ENCODE measurements at places on chromosomes 7 and 10.

GRCh38 chr10:116877391-116877790, 28.1 kb downstream of the ENO4 start:
- DNase-seq, result no peak

- peak; percentile 50 for DNase-seq
Measured at GRCh38 chr7:29019387-29019786, 61.3 kb upstream of the TRIL start.

- no peak for DNase-seq
Measured at GRCh38 chr7:27156508-27156898, at the start of gene HOXA7. Gene HOXA7, minus strand, starts transcription at chr7:27156675. Its CDS starts 130 bp downstream, at chr7:27156545.

DNA sequence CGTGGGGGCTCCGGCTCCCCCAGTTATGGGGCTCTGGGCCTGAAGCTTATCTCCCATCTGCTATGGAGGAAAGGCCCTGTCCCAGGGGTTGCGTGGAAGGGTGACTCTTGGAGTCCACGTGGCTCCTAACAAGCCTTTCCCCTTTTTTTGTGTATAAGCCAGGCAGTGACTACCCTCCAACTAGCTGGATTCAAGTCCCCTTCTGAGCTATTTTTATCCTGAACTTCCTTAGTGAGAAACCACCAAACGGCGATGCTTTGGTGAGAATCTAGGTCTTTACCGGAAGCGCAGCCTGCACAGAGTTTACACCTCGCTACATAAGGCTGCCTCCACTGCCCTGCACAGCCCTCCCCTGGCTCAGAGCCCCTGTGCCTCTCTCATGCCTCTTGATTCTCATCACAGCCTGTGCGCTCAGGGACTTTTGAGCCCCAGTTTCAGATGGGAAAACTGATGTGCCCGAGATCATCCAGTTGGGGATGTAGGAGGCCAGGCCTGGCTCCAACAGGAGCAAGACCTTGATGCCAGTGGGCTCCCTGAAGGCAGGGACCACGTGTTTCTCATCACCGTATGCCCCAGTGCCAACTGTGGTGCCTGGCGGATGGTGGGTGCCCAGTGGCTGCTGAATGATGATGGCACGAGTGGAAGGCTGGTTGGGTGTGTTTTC, 102.3 kb upstream of the PPIF start:
- no peak for DNase-seq

GRCh38 chr7:104045183-104045582, 55.7 kb upstream of the RELN start:
- no peak for DNase-seq

DNA sequence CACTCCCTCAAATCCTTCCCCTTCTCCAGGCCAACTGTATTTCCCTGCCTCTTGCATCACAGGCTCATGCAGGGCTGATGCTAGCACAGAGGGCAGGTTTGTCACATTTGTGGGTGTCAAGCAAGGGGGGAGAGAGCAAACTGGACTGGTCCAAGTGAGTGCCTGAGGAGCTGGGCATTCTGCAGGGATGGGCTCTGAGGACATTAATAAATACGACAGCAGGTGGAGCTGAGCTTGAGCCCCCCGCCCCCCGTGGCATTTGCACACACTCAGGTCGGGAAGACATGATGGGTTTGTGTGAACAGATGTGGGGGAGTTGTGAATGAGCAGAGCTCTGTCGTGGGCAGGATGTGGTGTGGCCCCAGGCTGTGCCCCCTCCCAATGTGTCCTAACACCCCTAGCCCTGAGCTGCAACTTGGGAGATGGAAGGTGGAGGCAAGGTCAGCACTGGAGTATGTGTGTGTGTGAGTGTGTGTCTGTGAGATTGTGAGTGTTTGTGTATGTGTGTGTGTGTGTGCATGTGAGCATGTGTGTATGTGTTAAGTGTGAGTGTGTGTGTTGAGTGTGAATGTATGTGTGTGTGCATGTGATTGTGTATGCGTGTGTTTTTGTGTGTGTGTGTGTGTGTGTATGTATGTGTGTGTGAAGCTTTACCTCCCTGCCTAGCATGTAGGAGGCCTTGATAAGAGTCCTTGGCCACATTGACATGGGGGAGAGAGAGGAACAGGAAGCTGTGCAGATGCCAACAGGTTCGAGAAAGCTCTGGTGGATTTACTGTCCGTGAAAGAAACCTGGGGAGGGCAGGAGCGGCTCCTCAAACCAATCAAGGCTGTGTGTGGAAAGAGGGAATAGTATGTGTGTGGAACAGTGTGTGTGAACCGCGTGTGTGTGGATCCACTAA, 9.1 kb downstream of the RASSF4 start:
- DNase-seq, result no peak

DNA sequence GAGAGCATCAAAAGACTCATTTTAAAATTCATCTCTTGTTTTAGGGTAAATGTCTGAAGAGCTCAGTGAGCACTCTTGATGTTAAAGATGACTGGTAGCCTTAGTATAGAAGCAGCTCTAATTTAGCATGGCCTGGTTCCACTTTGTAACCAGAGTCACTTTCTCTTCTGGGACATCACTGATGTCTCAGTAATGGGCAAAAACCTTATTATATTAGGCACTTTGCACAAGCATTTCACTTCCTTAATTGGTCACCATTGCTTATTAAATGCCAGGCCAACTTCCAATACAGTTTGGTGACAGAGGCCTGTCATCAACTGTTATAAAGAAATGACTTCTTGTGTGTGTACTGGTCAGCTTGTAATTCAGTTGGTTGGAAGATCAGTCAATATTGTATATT, 53.0 kb downstream of the STEAP1B start:
- DNase-seq, result no peak

DNA sequence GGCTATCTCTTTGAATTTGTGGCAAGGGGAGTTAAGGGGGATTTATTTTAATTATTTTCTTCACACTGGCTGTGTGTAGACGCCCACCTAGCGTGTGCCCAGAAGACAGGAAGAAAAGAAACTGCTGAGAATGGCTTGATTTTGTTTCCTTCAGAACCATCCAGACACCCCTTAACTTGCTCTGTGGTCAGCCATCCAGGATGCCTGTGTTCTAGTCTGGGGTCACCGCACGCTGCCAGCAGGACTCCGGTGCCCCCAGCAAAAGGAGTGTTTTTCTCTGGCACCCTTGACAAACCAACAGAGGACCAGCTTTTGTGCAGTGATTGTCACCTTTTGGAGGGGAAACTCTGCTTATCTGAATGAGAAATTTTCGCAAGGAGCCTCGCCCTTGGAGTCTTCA, 5.3 kb downstream of the DDC start:
- no peak for DNase-seq

- DNase-seq, result no peak
Measured at GRCh38 chr7:151483711-151483983, 36.0 kb downstream of the RHEB start.

DNA sequence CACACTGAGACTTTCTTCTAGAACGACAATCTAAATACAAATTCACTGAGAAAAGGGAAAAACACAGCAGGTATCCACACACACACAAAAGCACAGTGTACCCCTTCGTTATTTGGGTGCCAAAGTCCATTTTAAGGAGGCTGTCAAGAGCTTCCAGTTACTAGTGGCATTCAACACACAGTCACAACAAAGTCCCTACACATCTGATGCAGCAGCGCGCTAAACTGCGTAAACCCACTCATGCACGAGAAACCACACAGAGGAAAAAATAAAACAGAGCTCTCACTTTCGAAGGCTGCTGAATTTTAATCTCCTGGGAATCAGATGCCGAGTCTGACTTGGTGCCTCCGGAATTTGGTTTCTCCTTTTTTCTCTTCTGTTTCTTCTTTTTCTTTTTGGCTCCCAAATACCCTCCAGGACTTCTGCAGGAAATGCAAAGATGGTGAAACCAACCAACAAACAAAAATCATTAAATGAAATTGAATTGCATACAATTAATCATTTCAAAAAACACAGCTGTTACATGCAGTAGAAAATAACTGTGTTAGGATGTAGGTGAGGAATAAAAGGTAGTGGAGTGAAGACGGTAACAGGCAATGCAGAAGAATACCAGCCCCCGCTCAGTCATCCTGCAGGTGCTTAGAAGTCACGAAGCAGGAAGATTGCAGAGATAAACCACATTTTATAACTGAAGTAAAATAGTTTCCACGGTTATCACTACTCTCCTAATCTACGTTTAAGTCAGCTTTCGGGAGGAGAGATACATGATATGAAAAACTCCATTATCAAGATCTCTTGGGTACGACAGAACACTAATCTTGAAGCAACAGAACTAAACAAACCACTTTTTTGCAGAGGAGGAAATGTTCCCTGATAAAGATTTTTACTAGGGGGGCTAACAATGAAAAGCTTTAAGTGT, 27.1 kb downstream of the NMT2 start:
- no peak for DNase-seq

DNA sequence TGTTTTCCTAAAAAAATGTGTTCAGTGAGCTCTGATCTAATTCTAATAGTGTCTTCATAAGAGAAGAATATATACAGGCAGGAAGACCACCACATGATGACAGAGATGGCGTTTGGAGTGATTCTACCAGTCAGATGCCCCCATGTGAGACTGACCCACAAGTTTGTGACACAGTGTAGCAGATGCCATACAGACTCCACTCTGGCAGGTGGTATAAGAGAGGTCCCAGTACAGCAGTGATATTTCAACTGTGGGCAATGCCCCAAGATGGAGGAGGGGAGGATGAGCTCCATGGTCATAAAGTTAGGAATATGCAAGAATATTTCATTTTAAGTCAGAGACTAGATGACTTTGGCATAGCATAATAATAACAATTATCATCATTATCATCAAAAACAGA, 1022.6 kb downstream of the KCNMA1 start:
- DNase-seq, result no peak

GRCh38 chr10:127280446-127280845, 84.1 kb upstream of the INSYN2A start:
- DNase-seq, result no peak

GRCh38 chr10:88186335-88186734, 322.9 kb downstream of the PTEN start:
- DNase-seq, result no peak

DNA sequence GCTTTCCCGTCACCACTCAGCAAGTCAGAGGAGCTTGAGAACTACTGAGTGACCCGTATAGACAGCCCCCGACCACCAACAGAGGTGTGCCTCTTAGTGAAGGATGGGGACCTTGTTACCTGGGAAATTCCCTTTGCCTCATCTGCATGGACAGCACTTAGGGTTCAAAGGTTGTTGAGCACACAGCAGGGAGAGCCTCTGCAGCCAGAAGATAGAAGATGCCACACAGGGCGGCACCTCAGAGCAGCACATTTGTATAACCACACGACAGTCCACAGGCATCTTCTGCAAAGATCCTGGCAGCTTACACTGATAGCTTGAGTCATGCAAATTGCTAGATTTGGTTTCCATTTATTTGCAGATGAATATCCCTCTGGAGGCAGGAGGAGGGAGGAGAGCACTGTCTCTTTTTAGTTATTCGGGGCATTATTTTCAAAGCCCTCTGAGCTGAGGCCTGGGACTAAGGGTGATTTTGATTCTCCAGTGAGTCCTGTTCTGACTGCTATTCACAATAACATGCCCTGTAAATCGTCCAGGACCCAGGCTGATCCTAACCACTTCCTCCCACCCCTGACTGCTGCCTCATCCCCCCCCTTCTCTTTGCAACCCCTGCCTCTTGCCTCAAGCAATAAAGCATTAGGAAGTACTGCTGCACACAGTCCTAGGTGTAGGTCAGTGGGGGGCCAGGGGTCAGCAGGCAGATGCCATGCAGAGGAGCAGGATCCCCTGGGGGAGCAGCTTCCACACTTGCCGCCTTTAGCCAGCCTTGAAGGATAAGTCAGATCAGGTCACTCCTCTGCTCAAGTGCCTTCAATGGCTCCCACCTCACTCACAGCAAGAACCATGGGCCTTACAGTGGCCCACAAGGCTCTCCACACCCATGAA, 24.6 kb upstream of the INMT start:
- no peak for DNase-seq

DNA sequence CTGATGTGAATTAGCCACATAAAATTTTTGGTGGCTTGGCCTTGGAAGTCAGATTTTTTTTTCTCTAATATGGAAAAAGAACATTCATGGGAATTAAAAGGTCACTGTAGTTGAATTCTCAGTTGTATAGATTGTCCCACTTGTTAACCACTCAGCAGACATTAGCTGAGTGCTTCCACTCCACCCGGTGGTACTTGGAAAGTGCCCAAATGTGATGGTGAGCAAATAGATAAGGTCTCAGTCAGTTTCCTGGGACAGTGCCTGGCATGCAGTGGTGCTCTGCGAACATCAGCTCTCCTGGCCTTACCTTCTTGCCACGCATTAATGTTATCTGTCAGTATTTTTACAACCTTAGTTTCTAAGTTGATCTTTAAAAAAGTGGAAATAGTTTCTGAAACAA, 1.4 kb downstream of the ATP5F1C start:
- no peak for DNase-seq

DNA sequence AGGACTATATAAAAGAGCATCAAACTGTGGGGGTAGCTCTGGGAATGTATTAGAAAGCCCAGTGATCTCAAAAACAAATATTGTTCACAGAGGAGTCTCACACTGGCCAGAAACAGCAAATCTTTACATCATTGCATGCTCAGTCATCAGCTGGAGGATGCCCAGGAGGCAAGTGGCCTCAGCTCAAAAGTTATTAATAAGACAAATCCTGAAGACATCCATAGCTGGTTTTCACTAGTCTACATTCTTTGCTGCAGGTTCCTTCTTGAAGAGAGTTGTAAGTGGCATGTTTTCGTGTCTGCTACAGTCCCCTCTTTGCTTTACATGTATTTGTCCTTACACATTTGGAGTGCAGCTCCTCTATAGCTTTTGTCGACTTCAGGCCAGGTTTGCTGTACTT, 8.6 kb upstream of the CCDC7 start:
- DNase-seq, result no peak

- peak; percentile 78 for DNase-seq
Measured at GRCh38 chr7:148084138-148084537, 506.4 kb upstream of the C7orf33 start.

DNA sequence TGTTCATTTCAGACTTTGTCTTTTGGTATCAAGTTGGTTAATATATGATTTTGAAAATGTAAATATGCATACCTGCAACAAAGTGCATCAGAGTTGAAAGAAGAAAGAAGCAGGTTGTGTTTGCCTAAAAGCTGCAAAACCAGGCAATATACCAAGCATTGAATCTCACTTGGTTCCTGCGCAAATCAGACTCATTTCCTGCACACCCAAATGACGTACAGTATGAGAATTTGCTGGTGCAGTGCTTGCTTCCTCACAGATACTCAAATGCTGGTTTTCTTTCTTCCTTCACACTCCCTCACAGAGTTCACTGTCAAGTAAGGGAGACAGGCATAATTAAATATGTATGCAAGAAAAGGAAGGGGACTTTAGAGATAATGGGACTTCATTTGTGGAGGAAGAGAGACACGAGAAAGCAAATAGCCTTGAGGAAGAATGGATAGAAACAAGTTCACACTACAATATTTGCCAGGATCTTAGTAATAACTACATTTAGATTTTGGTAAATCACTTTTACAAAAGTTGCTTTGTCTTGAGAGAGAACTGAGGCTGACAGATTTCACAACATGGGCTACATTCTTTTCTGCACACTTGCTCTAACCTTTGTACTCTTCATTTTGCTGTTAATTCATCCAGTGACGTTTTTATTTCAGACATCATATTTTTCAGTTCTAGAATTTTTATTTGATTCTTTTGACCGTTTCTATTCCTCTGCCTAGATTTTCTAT, 56.9 kb upstream of the AOAH start:
- no peak for DNase-seq
